Karpas-422 (cell line): ENCODE measurements at places on chromosomes 3 and 15.

DNA sequence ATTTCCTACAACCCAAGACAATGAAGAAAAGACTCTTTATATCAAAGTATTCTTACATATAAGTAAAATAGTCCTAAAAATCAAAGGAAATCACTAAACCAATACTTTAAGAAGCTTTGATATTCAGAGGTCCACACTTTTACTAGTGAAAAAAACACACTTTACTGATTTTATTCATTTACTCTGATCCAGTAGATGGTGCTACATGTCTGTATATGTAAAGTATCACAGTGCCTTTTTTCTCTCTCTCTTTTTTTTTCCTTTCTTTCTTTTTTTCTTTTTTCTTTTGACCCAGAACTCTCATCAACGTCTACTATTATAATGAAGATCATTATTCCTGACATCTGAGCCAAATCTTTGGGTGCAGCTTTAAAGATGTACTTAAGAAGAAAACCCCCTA is 10.8 kb upstream of the CCDC39 start:
- DNase-seq = no peak

DNA sequence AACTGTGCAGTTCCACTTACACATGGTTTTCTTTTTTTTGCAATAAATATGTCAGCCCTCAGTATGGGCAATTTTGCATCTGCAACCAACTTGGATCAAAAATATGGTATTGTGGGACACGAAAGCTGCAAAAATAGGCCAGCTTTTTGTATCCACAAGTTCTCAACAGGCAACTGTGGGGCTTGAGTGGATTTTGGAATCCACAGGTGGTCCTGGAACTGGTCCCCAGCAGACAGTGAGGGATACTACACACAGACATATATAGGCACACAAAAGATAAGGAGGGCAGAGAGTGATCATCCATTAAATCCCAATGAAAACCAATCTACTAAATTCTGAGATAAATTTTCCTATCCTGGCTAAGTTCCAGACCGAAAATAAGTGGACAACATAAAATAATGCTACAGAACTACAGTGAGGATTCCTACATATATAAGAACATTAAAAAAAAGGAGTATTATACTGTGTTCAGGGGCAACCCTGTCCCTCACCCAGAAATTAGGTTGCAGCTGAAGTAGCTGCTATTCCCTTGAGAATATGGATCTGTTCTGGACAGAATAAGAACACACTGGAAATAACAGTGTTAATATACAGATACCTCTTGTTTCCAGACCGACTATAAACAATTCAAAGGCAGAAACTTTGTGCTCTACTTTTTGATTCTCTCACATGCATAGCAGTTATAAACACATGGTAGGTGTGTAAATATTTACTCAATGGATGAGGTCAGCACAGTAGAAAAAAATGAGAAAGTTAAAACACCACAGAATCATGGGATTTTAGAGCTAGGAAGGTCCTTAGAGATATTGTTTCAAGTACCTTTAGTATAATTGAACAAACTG is 25.4 kb downstream of the DENND4A start:
- no peak for DNase-seq

DNA sequence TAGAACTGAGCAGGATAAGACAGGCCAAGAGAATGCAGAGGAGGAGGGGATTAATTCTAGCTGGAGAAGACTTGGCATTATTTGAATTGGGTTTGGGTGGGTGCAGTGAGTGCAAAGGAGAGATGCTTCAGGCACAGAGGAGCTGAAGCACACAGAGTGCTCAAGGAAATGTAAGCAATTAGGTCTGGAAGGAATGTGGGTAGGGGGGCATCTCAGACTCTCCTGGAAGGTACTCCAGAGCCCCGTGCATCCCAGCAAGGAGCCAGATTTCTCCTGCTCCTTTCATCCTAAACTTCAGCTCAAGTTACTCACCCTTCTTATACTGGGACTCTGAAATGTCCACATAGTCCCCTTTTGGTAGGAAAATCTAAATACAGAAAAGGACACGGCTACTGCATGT is 143.6 kb upstream of the PFN2 start:
- DNase-seq = no peak

- no peak for DNase-seq
Observed at GRCh38 chr3:109977897-109978296, 640.6 kb upstream of the DPPA4 start.

DNA sequence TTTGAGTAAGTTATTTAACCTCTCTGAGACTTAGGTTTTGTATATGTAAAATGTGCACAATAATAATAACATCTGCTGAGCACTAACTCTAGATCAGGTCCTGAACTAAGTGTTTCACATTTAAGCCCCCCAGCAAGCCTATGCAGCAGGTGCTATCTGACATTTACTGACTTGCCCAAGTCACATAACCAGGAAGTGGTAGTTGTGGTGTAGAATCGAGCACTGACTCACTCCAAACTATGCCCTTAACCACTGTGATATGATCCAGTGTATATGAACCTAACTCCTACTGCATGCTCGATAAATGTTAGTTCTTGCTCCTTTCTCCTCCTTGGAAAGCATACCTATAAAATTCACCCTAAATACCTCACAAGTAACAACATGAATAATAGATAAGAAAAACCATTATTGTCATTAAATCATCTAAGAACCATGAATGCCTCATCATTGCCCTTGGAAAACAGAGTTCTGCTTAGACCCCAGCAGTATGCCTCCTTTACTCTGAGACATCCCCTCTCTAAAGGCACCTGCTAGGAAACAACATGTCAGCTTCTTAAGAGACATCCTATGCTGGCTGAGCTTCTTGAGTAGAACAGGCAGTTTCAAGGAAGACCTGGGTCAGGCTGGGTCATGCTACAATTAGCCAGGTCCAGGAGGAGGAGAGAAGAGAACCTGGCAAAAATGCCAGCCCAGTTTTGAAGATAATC is 3.0 kb upstream of the SHC4 start:
- DNase-seq = no peak

GRCh38 chr3:136353461-136353860 is 103.3 kb downstream of the PCCB start:
- no peak for DNase-seq

DNA sequence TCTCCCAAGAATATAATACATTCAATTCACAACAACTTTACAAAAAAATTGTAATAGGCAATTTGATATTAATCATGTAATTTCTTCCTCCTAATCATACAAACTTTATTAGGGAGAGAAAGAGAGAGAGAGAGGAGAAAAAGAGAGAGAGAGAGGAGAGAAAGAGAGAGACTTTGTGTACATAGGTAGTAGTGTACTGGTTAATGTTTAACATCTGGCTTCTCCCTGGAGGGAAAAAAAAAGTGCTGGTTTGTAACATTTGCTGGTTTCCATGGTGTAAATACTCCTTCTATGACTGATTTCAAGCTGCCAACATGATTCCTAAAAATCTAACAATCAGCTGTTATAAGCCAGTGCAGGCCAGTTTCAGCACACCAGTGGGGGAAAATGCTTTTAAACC is 98.0 kb upstream of the ARHGEF26 start:
- DNase-seq = no peak

GRCh38 chr3:105821433-105821832 is 47.4 kb downstream of the CBLB start:
- DNase-seq = no peak
